ENCODE measurements at places on chromosomes 1 and 21. TPM values are rescaled to one million over a fixed set of nuclear protein-coding genes. Genes with fewer than 3 reads are reported as not detected.
A peak's percentile ranks its signal among the peaks of the same experiment; 100 is the strongest.

- peak; percentile 74 for DNase-seq
Observed at GRCh38 chr1:156444407-156445001, 56.1 kb downstream of the MEF2D start.

GRCh38 chr1:107547363-107548155 lies 406.7 kb downstream of the NTNG1 start:
- no peak for DNase-seq

Gene LIN28A
- total RNA-seq, result not detected

DNA sequence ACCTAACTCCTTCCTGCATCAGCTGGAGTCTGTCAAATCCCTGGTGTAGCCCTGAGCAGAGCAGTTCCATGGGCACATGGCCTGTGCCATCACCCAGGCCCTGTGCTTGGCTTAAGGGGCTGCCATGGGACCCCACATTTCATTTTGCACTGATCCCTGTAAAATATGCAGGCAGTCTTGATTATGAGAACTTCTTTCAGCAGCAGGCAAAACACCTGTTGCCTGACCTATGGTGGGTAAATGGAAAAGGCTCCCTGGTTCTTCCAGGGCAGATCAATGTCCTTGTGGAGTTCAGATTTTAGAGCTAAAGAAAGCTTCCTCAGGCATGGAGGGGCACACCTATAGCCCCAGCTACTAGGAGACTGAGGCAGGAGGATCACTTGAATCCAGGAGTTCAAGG lies 44.2 kb downstream of the HSD3B1 start:
- no peak for DNase-seq

Gene HRNR
- not detected for total RNA-seq

GRCh38 chr1:47209725-47210325 lies 20.0 kb upstream of the PDZK1IP1 start:
- no peak for DNase-seq

Measured in activated CD4-positive, alpha-beta T cell treated with anti-CD3 and anti-CD28 coated beads for 36 hours (primary cell).